ENCODE measurements at places on chromosomes 6 and 20. TPM values are rescaled to one million over a fixed set of nuclear protein-coding genes. Genes with fewer than 3 reads are reported as not detected.

The HSPA1B gene
- total RNA-seq = 152 TPM

DNA sequence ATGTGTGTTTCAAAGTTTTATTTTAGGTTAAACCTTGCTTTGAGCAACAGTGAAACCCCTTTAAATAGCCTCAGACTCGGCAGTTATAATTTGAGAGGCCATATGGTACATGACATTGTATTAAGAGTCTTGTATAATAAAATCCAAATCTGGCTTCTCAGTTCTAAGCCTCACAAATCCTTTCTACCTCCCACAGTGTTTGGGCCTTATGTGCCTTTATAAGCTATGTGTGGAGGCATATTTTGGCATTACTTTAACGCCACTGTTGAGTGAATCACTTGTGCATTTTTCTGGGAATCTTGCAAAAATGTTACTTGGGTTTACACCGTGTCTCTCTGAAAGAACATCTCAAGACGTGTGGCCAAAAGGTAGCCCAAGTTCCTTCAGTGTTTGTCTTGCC lies 152.4 kb downstream of the COL9A1 start:
- DNase-seq = no peak

DNA sequence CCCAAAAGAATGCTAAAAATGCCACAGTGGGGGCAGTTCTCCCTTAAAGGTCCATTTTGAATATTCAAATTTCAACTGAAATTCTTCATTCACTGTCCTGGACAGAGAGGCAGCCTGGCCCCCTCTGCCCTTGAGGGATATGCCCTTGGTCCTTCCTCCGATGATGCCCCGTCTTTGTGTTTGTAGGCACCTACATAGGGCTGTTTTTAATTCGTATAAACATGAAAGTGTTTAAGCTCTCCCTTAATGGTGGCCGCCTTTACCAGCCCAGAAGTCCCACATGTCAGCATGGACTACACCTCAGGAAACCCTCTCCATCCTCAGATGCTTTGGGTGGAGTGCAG lies 70.2 kb downstream of the SSR1 start:
- no peak for DNase-seq

The SGK2 gene
- total RNA-seq = 0.26 TPM

The CTAGE9 gene
- not detected for total RNA-seq

GRCh38 chr6:71107911-71108420 lies 151.1 kb upstream of the B3GAT2 start:
- DNase-seq = peak; percentile 92

The RBM24 gene
- 2.5 TPM for total RNA-seq

The PIM1 gene
- 22.8 TPM for total RNA-seq

DNA sequence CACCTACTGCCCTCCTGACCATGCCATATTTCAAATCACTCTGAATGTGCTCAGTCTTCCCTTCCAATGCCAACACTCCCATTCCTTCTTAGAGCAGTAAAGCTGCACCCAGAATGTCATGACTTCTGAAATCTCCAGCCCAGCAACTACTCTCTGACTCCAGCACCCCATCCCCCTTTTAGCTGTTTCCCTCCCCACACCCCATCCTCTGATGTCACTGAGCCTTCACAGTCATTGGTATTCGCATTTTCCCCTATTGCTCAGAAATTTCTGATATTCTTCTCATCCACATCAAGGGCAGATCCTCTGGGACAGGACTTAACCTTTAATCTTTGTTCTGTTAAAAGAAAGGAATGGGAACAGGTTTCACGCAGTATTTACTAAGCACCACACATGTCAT lies 67.1 kb upstream of the SLC4A11 start:
- DNase-seq = no peak

GRCh38 chr6:30881392-30882203 lies 2.7 kb upstream of the DDR1 start:
- DNase-seq = peak; percentile 60

- DNase-seq = no peak
These were observed 22.6 kb downstream of the MTHFD1L start for GRCh38 chr6:150887978-150888563.

DNA sequence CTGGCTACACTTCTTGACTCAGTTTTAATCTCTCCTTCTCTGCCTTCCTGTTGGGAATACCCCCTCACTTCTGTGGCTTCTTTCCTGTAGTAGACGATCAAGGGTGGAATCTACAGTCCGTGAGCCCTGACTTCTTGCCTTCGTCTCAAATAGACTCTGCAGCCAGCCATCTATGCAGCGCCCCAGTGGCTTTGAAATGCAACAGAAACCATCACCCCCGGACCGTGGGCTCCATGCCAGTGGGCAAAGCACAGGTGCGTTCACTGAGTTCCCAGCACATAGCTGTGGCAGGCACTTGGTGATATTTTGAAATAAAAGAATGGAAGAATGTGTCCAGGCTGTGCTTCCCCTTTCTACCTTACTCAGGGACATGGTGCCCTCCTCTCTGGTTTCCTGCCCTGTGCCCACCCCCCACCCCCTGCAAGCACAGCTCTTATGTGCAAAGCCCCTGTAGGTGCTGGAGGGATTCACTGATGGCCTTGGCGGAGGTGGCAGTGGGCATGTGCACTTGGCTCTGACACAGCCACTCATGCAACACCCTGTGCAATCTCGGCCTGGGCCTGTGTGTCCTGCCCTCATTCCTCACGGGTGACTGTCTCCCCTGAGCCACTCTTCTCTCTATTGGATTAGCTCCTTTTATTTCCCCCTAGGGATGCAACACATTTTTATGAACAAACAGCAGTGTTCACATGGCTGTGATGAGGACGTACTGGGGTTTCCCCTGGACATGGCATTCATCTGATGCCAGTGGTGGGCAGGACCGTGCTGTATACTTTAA lies 5.5 kb upstream of the CDSN start:
- DNase-seq = peak; percentile 45

DNA sequence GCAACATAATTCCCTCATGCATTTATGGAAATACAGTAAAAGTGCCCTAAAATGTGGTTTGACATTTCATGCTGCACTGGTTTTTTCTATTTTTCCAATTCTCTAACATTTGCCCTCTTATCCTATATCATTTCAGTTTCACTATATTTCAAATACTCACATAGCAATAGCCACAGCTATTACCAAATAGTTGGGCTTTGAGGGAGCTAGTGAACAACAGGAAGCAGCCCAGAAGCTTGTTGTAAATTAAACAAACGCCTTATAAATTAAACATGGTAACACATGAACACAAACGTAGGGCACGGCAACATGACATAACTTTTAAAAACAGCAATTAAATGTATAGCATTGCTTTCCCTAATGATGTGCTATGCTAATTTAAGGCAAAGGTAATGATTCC lies 469.0 kb downstream of the CDC5L start:
- no peak for DNase-seq

The ARMH2 gene
- total RNA-seq = not detected

- DNase-seq = no peak
These were observed 106.8 kb downstream of the BCAS1 start for GRCh38 chr20:53963635-53964034.

- no peak for DNase-seq
These were observed 100.0 kb upstream of the TAB2 start for GRCh38 chr6:149217466-149217888.

The HLA-DQA1 gene
- not detected for total RNA-seq

- DNase-seq = no peak
These were observed 146.8 kb upstream of the SNX9 start for GRCh38 chr6:157676241-157676640.

GRCh38 chr6:82248273-82248735 lies 760 bp upstream of the IBTK start:
- DNase-seq = peak; percentile 48

- no peak for DNase-seq
These were observed 197.9 kb downstream of the LRFN2 start for GRCh38 chr6:40389254-40389653.

GRCh38 chr20:9458138-9458796 lies 56.1 kb upstream of the LAMP5 start:
- peak; percentile 47 for DNase-seq

GRCh38 chr6:20608356-20608755 lies 74.1 kb downstream of the CDKAL1 start:
- DNase-seq = no peak

GRCh38 chr20:54208548-54209176 lies 775 bp downstream of the PFDN4 start:
- DNase-seq = peak; percentile 63

GRCh38 chr6:88983532-88983931 lies 20.1 kb upstream of the RNGTT start:
- peak; percentile 13 for DNase-seq

The CDH22 gene
- not detected for total RNA-seq

The RAET1L gene
- total RNA-seq = not detected

- DNase-seq = no peak
These were observed 18.6 kb downstream of the DYNLT1 start for GRCh38 chr6:158625881-158626305.

The CRIP3 gene
- total RNA-seq = 0.26 TPM

The SOX18 gene
- not detected for total RNA-seq

- peak; percentile 20 for DNase-seq
These were observed 294.3 kb upstream of the BMP2 start for GRCh38 chr20:6473197-6473596.

- no peak for DNase-seq
These were observed 405 bp downstream of the RALGAPA2 start for GRCh38 chr20:20712004-20712473.

DNA sequence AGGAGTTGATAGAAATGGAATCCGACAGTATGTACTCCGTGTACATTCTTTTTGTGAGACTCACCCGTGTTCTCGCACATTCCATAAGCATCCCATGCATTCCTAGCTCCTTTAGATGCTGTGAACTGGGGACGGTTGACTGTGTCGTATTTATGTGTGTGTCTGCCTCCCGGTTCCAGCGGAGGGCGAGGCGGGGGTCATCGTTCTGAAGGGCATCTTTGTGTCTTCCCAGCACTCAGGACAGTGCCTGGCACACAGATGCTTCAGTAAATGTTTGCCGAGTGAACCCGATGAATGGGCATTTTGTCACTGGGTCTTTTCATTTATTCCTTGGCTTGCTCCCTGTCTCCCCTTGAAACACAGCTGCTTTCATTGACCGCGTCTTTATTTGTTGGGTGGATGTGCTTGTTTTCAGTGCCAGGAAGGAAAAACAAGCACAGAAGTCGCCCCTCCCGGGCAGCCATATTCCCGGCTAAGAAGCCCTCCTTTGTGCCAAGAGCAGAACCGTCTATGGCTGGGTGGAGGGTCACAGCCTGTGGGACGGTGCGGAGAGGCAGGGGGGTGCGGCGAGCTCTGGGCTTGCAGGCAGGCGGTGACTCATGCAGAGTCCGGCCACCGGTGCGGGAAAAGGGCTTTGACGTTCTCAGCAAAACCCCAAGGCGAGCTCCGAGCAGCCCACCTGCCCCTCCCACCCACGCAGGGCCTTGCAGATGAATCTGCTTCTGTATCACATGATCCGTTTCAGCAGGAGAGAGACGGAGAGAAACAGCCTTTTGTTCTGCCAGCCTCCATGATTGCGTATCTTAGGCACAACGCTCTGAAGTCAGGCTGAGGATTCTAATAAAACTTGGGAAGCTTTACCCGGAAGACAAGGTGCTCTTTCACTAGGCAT lies 11.2 kb upstream of the PSMG4 start:
- DNase-seq = peak; percentile 80

DNA sequence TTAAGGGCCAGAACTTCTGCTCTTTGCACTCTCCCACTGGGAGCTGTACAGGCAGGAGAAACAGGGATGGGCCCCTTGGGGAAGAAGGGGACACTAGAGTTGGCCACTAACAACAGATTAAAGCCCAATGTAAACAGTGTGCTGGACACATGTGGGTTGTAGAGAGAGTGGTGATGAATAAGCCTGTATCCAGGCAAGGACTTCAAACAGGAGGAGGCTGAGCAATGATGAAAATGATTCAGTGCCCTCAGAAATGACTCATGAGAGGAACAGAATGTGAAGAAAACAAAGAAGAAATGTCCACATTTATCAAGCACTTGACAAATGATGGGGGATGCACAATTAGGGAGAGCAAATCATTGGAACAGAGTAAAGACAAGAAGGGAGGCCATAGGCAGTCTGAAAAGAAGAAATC lies 242.3 kb downstream of the TBX18 start:
- DNase-seq = peak; percentile 96

Measured in fibroblast of lung (primary cell).